ENCODE measurements at places on chromosomes 12 and 14.

DNA sequence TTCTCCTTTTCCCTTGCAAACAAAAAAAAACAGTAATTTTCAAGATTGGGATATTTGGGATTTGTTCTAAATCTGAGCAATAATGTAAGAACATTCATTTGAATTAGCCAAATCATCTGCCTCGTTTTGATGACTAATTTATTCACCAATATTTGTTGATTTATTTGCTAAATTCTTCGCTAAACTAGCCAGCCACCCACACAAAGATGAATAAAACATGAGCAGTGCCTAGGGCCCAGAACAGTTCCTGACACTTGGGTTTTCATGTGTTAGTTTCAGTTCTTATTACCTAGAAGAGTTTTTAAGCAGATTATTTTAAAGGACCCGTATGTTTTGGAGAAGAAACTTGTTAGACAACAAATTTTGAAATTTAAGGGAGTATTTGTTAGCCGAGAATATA, 1.4 kb downstream of the ETNK1 start:
- no peak for DNase-seq

DNA sequence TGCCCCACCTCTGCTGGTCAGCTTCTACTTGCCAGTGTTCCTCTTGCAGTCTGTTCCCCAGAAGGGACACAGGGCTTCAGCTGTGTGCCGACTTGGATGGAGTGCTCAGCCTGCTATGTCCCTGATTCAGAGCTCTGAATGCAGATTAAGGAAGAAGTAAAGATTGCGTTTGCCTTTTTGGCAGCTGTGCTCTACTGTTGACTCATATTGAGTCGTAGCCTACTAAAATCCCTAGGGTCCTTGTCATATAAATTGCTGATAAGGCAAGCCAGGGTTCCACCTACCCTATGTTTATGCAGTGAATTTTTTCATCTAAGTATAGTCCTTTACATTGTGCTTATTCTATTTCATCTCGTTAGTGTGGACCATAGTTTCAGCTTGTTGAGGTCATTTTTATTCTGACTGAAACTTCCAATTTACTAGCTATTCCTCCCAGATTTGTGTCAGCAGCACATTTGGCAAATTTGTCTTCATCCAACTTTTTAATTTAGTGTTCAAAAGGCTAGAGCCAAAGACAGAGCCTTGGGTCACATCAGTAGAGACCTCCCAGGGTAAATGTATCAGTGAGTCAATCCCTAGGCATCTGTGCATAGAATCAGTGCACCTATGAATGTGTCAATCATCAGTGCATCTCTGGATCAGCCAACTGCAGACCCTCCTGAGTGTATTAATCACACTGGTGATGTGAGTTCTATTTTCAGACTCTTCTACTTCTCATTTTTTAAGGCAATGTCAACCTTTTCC, 31.9 kb downstream of the CACNA1C start:
- DNase-seq, result no peak

DNA sequence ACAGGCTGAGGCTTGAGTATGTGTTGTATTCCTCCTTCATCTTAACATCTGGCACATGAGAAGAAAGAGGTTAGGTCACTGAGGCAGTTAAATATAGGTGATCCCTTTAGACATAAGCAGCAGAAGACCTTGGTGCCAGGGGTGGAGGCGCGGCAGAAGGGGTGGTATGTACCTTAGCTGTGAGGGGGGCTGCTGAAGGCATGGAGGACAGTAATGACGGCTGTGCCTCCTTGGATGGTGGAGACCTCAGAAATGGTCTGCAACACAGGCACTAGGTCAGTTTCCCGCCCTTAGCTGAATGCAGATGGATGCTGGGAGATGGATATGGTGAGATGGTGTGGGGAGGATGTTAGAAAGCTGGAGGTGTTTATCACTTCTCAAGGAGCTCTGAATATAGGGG, 1.5 kb upstream of the PNMA1 start:
- DNase-seq, result no peak

DNA sequence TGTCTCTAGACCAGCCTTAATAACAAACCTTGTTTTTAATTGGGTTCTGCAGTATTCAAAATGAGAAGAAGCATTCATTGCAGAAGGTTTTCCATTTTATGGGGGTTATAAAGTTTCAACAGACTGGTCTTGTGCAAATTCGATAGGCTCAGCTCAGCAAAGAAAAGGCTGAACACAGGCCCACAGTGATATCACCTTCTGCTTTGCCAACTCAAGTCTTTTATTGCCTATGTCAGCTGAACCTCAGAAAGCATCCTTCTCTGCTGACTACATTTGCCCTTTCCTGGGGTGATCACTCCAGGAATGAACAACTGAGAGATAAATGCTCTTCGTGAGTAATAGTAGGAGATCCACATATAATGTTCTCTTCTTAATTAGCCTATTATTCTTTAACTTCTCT, 134.5 kb upstream of the CCDC175 start:
- DNase-seq, result no peak

GRCh38 chr12:6452245-6452943, 552 bp downstream of the TAPBPL start:
- DNase-seq, result no peak

DNA sequence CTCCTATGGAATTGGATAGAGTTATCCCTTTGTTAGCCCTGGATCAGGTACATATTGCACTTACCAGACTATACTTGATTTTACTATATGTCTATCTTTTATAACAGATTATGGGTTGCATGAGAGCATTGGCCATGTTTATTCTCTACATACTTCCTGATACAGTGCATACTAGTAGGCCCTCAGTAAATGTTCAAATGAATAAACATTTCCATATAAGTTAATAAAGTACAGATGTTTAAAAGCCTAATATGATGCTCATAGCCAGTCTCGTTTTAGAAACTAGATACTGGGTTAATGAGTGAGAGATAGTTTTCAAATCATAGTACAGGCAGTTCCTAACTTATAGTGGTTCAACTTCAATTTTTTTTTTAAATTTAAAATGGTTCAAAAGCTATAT, 39.5 kb upstream of the TOMM20L start:
- no peak for DNase-seq

GRCh38 chr12:75646329-75647210, 135.2 kb upstream of the KRR1 start:
- no peak for DNase-seq

Measured in DMS79 (cell line).